ENCODE measurements at places on chromosomes 5 and 9.

DNA sequence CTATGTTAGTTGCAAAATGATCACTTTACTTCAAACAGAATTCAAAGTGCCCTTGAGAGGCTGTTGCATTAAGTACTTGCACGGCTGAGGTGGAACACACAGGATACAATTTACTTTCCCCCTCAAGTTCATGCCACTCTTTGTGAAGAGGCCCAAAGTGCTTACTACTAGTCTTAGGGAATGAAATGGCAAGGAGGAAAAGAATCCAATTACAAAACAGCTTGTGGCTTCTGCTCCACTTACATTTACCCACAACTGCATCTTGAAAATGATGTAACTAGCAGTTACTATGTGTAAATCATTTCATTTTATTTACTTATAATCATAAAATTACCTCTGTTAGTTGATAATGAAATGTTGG lies 14.6 kb downstream of the FOXD1 start:
- no peak for DNase-seq

DNA sequence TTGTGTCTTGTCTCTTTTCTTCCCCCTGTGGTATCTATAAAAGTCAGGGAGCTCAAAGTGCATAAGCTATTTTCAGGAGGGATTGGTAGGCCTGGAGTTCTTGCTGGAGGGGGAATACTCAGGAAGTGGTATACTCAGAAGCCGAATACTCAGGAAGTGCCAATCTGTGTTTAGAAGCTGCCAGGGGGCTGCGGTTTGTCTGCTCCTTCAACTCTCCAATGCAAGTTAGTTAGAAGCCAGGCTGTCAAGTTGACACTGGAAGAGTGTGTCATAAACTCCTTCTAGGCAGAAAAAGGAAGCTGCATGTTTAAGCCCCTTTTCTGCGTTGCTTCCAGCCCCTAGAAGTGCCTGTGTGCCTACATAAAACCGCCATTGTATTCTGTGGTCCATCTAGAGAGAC lies 366.5 kb downstream of the TAF11L14 start:
- DNase-seq, result no peak

GRCh38 chr9:18495065-18495464 lies 21.1 kb downstream of the ADAMTSL1 start:
- DNase-seq, result no peak

GRCh38 chr9:132795511-132796303 lies 82.4 kb downstream of the AK8 start:
- DNase-seq, result no peak

- DNase-seq, result peak; percentile 4
Observed at GRCh38 chr5:91641730-91642350, 258.7 kb upstream of the ARRDC3 start.

DNA sequence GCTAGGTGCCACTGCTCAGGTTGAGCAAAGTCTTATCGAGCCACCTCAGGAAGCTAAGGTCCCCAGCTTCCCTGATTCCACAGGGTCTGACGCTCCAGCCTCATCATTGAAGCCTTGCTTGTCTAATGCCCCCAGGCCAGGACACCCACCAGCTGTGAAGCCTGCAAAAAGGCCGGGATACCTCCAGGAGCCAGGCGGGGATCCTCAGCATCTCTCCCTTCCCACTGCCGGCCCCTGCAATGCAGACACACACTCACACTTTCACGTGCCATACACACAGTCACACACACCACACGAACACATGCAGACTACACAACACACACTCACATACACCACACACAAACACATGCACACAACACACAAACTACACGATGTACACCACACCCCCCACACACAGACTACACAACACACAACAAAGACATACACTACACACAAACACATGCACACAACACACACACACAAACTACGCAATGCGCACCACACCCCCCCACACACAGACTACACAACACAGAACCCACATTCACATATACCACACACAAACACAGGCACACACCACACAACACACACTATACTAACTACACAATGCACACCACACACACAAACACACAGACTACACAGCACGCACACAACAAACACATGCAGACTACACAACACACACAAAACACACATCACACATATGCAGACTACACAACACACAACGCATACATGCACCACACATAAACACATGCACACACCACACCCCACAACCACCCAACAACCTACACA lies 17.8 kb upstream of the S1PR3 start:
- DNase-seq, result no peak

- no peak for DNase-seq
Observed at GRCh38 chr9:113738496-113738892, 137.6 kb upstream of the ZNF618 start.

DNA sequence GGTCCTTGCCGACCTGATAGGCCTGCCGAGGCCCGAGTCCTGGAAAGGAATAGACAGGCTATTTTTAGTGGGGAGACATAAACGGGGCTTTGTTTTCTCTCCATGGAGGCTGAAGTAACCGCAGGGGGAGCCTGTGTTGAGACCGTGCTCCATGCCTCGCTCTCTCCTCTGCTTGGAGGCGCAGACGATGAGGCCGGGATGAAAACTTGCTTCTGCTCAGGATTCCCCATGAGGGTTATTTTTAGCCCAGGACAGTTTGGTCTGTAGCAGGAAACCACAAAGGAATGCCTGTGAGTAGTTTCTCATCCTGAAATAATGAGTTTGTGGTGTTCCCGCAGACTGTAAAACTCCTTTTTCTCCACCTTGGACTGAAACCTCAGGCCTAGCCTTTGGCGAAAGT lies 81.9 kb upstream of the RARS1 start:
- no peak for DNase-seq

DNA sequence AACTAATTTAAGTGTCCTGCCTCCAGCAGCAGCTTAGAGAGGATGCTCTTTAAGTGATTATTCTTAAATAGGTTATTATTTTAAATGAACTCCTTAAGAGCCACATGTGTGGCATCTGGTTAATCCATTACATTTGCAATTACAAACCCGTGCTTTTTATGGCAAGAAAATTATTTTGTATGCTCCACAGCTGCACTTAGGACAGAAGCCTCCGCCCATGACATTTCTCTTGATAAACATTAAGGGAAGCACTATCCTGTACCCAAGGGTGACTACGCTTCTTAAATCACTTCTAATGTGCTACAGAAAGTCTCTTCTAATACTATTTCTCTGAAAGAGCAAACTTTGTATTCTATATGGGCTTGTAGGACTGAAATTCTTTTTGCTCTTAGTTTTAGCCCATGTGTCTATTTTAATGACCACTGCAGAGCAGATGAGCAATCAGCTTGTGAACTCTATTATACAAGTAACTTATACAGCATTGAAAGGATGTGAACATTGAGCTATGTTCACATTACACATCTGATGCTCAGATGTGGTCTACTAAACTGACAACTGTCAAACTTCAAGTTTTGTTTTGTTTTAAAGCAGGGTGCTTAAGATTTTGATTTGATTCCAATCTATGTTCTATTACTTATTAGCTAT lies 223.4 kb downstream of the COX7C start:
- DNase-seq, result no peak

DNA sequence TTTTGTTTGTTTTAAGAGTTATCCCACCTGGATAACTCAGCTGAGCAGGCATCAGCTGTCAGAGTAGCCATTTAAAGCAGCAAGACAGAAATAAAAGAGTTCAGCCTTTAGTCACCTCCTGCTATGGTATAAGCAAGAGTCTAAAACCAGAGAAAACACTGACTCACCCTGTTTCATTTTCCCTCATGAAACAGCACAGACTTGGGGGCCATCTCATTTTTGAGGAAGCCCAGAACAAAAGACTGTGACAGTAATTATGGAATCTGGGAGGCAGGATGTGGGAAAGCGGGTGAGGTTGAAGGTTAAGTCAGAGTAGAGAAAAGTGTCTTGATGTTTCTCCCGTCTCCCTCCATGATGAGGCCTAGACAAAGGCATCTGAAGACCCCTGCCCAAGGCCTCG lies 90.2 kb upstream of the FAM174A start:
- no peak for DNase-seq

DNA sequence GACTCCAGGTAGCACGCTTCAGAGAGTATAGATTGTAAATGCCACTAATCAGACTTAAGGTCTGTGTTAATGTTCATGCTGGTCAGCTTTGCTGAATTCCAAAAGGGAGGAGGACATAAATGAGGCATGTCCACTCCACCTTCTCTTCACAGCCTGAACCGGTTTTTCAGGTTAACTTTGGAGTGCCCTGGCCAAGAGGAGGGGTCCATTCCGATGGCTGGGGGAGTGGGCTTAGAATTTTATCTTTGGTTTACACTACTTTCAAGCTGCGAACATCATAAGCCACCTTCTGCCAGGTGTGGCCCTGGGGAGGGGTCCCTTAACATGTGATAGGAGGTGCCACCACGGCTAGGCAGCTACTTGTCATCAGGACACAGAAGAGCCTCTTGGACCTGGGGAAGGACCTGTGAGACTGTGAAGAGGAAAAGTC lies 24.2 kb downstream of the ABO start:
- no peak for DNase-seq

GRCh38 chr5:68172314-68172713 lies 43.2 kb upstream of the PIK3R1 start:
- DNase-seq, result no peak

DNA sequence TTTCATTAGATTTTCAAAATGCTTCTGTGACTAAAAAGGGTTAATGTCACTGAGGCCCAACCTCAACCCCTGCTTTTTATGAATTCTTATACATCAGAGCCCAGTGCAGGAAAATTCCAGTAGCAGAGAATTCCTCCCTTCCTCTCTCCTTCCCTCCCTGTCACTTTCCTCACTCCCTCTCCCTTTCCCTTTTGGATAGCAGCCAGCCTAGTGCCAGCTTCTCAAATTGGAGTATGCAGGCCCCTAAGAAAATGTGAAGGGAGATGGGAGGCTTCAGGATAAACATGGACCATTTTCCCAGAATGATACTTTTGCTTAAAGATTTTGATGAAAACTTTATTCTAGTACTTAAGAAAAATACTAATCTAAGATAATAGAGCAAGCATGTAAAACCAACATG lies 507.4 kb downstream of the KDM4C start:
- no peak for DNase-seq

- no peak for DNase-seq
Observed at GRCh38 chr5:40649463-40650030, 30.2 kb upstream of the PTGER4 start.

GRCh38 chr9:15189481-15189880 lies 117.5 kb downstream of the TTC39B start:
- no peak for DNase-seq

DNA sequence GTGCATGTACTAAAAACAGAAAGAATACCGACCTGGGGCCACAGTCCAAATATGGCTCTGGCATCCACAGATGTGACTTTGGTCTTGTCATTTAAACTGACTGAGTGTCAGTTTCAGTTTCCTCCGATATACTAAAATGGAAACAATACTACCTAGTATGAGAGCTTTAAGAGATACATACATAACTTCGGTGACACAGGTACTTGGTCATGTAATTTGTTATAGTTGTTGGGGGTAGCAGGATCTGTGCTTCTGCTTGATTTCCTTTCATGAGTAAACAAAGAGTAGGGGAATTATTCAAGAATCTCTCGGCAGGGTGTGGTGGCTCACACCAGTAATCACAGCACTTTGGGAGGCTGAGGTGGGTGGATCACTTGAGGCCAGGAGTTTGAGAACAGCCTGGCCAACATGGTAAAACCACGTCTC lies 32.1 kb downstream of the MTMR12 start:
- no peak for DNase-seq

DNA sequence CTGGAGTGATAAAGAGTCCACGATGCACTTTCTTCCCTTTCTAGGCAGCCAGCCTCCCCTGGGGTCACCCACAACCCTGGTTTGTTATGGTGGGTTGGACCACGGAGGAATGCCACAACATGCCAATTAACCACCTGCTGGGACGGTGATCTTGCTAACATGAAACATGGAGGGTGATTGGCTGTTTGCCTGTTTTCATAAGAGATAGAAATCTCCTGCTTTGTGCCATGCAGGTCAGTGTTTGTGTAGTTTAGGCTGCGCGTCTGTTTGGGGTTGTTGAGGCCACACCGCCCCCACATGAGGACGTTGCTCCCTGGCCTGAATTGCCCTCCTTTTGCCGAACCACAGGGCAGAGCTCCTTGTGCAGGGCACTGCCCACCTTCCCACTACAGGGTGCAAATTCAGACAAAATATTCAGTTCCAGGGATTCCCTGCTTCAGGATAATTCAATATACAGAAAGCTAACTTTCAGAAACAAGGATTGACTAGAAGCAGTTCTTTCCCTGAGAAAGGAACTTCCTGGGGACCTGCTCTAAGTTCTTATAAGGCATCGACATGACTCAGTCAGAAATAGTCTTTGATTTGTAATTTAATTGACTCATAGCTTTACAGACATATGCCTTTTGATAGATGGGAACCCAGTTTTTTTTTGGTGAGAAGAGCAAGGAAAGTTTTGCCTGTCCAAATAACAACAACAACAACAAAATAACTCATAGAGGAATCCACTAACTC lies 427.6 kb downstream of the GADD45G start:
- no peak for DNase-seq

- no peak for DNase-seq
Observed at GRCh38 chr5:41176952-41177351, 36.4 kb downstream of the C6 start.

DNA sequence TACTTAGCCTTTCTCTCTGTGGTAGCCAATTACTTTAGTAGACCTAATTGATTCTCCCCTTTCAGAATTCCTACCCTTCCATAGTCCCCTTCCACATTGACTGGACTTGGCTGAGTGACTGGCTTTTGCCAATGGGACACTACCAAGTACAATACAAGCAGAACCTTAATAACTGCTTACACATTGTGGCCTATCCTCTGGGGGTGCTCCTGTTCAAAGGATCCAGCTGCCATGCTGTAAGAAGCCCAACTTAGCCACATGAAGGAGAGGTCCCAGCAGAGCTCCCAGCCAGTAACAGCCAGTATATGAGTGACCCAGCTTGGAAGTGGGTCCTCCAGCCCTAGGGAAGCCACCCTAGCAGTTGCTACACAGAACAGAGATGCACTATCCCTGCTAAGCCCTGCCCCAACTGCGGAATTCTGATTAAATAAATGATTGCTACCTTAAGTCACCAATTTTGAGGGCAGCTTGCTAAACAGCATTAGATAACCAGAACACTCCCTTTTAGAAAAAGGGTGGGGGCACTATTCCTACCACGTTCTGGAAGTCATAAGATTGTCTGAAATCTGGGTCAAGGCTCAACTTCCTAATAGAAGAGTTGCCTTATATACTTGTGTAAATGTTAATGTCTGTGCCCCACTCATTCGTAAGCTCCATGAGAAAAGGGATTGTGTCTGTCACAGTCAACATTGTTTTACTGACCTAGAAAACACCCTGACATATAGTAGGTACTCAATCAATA lies 11.1 kb upstream of the APTX start:
- DNase-seq, result no peak

DNA sequence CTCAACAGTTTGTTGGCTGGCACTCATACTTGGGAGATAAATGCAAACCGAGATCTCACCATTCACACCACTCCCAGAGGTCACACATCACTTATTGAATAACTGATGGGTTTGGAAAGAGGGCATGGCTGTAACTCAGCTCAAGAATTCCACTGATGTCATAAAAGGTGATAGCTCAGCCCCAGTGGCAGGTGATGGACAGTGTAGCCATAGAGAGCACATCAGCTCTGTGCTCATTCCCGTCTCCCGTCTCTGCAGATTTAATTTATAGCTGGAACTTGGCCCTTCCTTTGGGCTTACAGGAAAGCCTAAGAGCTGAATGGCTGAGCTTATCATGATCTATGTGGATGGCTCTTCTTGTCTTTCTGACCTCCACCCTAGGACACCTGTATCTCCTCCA lies 59.8 kb downstream of the INSYN2B start:
- DNase-seq, result no peak
